Kidney (tissue), 22 donors: ENCODE measurements at places on chromosomes 4 and X. TPM values are rescaled to one million over a fixed set of nuclear protein-coding genes. Genes with fewer than 3 reads are reported as not detected.

DNA sequence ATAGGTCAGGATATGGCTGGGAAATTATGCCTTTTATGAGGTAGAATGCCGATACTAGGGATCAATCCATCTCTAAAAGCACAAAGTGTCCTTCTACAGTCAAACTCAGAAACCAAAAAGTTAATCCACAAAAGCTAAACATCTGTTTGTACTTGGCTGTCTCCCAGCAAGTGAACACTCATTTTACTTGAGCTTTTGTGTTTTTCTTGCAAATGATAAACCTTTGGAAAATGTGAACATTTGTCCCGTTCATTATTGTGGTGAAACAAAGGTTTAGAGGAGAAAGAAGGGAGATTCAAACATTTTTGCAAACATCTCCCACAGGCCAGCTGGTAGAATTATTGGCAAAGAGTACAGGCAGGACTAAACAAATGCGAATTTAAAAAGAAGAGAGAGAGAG lies 300.6 kb upstream of the SPANXN1 start:
- no peak for DNase-seq

- no peak for DNase-seq
Observed at GRCh38 chrX:36575670-36576069, 432.5 kb upstream of the FAM47C start.

DNA sequence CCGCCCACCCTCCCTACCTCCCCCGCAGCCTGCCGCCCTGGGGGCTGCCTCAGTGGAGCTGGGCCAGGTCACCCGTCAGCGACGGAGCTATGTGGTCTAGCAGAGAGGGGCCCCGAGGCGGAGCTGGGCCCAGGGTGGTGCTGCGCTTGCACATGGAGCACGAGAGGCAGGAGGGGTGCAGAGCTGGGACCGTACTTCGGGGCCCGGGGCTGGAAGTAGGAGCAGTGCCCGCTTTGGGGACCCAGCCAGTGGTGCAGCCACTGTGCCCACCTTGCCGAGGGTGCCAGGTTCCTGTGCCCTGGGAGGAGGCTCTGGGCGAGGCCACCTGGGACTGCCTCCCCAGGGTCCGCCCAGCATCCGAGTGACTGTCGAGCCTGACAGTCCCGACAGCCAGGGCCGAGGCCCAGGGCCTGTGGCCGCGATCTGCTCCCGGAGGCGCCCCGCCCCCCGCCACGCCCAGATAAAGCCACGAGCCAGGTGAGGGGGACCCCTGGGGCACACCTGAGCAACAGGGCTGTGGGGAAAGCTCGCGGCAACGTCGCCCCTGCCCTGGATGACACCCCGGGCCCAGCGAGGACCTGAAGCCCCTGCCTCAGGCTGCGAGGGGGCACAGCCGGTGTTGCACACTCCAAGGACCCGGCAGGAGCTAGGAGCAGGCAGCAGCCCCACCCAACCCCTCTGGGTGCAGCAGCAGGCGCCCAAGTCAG lies 117.5 kb downstream of the DNAAF6 start:
- DNase-seq, result no peak

GRCh38 chr4:78622253-78622979 lies 70.8 kb downstream of the ANXA3 start:
- DNase-seq, result no peak

GRCh38 chrX:38275615-38276014 lies 51.7 kb downstream of the RPGR start:
- DNase-seq, result no peak

Gene ARX
- 0.31 TPM for total RNA-seq

Gene SLC16A2
- 13.8 TPM for total RNA-seq

DNA sequence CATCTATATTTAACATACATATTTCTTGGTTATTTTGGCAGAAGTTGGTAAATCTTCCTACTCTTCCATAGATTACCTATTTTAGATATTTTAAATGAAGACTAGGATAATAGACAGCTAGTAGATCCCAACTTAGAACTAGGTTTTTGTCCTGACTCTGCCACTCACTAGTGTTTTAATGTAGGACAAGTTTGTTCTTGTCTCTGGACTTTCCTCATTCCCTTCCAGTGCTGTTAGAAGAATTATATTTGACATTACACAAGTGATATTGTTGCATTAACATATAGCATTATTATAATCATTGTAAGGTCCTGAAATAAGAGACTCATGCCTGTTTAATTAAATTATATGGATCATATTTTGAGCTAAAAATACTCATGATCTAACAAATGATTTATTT lies 24.1 kb upstream of the ALB start:
- DNase-seq, result no peak

DNA sequence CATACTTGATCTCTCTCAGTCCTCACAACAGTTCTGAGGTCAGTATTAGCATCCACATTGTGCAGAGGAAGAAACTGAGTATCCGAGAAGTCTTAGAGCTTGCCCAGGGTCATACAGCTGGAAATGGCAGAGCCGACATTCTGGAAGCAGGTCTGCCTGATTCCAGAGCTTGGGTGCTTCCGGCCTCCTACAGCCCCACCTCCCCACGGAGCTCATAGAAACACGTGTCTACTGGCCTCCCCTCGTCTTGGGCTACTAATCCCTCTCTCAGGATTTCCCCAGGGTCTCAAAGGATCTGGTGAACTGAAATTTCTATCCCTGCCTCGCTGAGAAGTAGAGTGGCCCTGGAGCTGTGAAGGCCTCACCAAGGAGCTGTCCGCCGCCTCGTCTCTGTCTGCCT lies 12.0 kb upstream of the KDM5C start:
- DNase-seq, result no peak

DNA sequence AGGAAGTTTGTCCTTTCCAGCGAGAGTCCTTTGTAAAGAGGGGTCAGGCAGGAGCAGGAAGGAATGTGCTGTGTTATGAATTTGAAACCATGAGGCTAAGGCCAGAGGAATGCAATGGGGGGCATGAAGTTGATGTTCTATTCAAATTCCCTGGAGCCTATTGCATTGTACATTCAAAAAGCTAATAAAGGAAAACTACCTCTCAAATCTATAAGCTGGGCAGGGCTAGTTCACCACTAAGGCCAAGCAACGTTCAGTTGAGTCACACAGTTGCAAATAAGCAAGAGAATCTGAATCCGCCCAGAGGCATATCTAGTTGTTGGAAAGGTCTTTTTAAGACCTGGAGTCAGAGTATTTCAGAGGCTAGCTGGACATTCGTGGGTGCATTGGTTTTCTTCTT lies 148.3 kb downstream of the DCTD start:
- no peak for DNase-seq

Gene FRG2
- total RNA-seq, result not detected

Gene MGARP
- 0.25 TPM for total RNA-seq

Gene EXOC1
- total RNA-seq, result 41.7 TPM

GRCh38 chrX:17559728-17560379 lies 177.4 kb upstream of the SCML1 start:
- peak; percentile 74 for DNase-seq

- no peak for DNase-seq
Observed at GRCh38 chr4:128540122-128540521, 252.5 kb upstream of the PGRMC2 start.

- peak; percentile 71 for DNase-seq
Observed at GRCh38 chr4:52954560-52955170, 92.5 kb downstream of the RASL11B start.

DNA sequence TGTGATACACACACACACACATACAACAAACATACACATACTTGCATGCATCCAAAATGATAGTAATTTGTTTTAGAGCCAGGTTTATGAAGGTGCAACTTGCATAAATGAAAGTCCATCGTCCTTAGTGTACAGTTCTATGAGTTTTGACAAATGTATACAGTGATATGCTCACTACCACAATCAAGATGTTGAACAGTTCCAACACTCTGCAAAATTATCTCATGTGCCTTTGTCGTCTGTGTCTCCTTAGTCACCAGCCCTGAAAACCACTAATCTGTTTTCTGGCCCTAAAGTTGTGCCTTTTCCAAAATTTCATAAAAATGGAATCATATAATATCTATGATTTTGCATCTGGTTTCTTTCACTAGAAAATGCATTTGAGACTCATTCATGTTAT lies 67.8 kb upstream of the ANXA3 start:
- DNase-seq, result no peak

GRCh38 chr4:106270736-106271135 lies 45.3 kb downstream of the TBCK start:
- no peak for DNase-seq

- peak; percentile 28 for DNase-seq
Observed at GRCh38 chr4:78299565-78299972, 242.4 kb downstream of the FRAS1 start.

Gene MAGEA12
- total RNA-seq, result not detected

DNA sequence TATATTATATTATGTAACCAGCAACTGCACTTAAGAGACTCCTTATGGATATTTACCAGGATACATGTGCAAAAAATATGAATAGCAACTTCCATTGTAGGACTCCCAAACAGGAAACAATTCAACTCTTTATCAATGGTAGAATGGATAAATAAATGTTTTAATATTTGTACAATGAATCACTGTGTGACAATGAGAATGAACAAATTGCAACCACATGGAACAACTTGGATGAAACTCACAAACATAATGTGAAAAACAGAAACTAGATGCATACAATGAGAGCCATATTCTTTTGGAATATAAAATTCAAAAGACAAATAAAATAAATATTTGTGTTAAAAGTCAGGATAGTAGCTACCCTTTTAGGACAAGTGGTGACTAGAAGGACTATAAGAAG lies 1015.7 kb downstream of the TECRL start:
- DNase-seq, result no peak

- no peak for DNase-seq
Observed at GRCh38 chr4:115969756-115970155, 856.3 kb upstream of the NDST4 start.

DNA sequence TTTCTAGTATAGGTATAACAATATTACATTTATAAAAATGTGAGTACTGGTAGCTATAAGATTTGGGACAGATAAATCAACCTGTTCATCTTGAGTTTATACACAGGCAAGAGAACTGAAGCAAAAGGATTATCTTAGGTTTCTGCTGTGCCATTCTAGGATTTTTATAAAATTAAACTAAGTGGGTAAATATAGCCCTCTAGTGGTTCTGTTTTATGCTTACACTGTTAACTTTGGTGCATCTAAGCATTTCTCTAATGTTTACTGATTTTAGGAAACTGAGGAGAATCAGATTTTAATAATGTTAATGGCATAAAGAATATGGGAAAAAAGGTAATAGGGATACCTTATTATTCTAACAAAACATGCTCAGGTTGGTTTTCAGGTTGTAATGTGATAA lies 1.1 kb upstream of the RRH start:
- DNase-seq, result no peak

GRCh38 chr4:189656641-189657040 lies 284.0 kb upstream of the FRG1 start:
- DNase-seq, result no peak

Gene TMEM47
- 68.9 TPM for total RNA-seq

DNA sequence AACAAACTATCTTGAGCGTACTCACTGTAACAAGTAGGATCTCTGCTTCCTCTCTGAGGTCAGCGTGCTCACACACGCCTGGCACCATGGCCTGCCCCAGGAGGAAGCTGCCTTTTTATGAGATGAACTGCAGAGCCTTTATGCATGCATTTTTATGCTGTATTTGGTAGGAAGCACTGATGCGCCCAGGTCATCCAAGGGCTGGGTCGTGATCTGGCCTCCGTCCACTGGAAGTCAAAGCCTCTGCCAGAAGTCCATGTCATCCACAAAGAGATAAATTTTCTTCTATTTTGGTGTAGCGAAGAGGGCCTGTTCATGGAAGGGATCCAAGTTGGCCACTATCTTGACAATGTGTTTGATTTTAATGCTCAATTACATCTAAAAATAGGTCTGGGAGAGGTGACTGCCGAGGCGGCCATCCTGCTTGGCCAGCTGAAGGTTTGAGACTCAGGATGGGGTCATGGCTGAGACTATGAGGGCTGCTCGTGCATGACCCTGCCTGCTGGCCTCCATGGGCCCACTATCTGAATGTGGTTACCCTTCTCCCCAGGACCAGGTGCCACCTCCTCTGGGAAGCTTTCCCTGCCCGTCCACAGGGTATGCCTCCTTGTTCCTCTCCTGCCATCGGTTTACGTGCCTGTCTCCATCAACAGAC lies 50.3 kb downstream of the HTRA3 start:
- no peak for DNase-seq

DNA sequence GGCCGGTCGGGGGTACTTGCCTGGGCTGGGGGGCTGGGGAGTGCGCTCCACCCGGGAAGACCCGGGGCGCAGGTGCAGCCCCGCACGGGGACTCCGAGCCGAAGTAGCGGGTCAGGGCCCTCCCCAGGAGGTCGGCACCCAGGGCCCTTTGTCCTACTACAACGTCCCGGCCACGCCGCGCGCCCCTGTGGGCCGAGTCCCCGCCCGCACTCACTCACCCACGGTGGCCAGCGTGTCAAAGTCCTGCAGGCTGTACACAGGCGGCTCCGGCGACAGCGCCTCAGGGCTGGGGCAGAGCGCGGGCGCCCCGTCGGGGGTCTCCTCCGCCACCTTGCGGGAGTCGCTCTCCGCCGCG lies 602 bp downstream of the PRKX start:
- peak; percentile 85 for DNase-seq

- no peak for DNase-seq
Observed at GRCh38 chrX:45322820-45323219, 122.1 kb upstream of the DIPK2B start.
